Inflammatory macrophage treated with lipopolysaccharide for 1 hour (primary cell): ENCODE measurements at places on chromosomes 12 and 14.
A peak's percentile ranks its signal among the peaks of the same experiment; 100 is the strongest.

GRCh38 chr12:102061096-102061559 lies 663 bp downstream of the WASHC3 start:
- peak; percentile 33 for DNase-seq

DNA sequence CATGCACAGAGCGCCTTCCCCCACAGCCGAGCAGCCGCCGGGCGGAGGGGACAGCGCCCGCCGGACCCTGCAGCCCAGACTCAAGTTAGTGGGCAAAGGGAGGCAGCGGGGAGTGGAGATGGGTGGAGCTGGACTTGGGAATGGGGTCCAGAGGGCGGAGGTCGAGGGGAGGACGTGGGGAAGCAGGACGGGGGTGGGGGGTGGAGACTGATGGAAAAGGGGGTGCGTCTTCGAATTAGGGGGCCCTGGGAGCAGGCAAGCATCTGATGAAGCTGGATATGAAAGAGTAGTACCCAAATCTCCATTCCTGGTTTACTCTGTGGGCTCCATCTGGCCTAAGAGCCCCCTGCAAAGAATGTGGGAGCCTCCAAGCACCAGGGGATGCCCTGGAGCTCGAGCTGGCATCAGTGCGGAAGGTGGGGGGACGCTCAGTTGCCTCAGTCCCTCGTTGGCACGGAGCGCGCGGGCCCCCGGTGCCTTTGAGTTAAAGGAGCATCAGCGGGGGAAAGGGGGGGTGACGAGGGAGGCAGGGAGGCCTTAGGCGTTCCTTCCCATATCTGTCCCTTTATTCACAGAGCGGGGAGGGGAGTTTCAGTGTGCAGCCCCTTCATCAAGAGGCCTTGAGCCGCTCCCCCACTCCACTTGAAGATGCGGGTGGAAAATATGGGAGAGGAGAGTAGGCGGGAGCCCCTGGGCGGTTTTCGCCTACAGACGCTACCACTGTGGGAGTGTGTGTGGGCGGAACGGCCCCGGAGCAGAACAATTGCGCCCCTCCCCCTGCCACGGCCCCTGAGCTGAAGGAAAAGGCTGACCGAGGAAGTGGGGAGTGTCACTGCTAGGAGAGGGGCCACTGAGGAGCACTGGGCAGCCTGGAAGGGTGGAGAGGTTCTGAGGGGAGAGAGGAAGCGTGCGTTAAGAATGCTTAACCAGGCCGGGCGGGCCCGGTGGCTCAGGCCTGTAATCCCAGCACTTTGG lies 644 bp downstream of the NAB2 start:
- peak; percentile 24 for DNase-seq

- DNase-seq, result no peak
Observed at GRCh38 chr12:15123401-15123800, 97.8 kb downstream of the RERG start.

DNA sequence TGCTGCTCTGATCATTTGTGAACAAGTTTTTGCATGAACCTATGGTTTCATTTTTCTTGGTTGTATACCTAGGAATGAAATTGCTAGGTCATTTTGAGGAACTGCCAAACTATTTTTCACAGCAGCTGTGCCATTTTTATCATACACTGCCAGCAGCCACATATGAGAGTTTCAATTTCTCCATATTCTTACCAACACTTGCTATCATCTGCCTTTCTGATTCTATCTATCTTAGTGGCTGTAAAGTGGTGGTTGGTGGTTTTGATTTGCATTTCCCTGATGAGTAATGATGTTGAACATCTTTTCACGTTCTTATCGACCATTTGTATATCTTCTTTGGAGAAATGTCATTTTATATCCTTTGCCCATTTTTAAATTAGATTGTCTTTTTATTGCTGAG lies 146.1 kb downstream of the C12orf75 start:
- no peak for DNase-seq

DNA sequence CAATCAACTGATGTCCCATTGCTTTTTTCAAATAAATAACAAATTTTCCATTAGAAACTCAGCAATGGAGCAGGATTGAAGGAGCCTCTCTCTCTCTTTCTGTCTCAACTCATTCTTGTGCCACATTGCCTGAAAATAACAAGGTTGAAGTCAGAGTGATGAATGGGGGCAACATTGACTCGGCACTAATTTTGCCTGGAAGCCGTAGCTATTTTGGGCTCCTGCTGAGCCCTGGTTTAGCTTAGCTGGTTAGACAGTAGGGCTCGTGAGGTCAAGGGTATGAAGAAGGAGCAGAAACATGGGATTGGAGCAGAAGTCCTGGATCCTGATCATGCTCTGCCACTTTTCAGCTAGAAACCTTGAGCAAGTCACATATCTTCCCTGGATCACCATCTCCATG lies 38.9 kb downstream of the WSCD2 start:
- no peak for DNase-seq

GRCh38 chr12:56766535-56766934 lies 3.4 kb downstream of the HSD17B6 start:
- peak; percentile 63 for DNase-seq

DNA sequence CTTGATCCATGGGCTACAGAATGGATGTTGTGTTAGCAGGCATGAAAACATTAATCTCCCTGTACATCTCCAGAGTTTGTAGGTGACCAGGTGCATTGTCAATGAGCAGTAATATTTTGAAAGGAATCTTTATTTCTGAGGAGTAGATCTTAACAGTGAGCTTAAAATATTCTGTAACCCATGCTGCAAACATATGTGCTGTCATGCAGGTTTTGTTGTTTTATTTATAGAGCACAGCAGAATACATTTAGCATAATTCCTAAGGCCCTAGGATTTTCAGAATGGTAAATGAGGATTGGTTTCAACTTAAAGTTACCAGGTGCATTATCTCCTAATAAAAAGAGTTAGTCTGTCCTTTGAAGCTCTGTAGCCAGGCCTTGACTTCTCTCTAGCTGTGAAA lies 3.5 kb upstream of the FITM1 start:
- no peak for DNase-seq

GRCh38 chr12:111494676-111495075 lies 89.0 kb downstream of the SH2B3 start:
- DNase-seq, result no peak

GRCh38 chr12:107320033-107320928 lies 226.9 kb upstream of the CRY1 start:
- peak; percentile 66 for DNase-seq

DNA sequence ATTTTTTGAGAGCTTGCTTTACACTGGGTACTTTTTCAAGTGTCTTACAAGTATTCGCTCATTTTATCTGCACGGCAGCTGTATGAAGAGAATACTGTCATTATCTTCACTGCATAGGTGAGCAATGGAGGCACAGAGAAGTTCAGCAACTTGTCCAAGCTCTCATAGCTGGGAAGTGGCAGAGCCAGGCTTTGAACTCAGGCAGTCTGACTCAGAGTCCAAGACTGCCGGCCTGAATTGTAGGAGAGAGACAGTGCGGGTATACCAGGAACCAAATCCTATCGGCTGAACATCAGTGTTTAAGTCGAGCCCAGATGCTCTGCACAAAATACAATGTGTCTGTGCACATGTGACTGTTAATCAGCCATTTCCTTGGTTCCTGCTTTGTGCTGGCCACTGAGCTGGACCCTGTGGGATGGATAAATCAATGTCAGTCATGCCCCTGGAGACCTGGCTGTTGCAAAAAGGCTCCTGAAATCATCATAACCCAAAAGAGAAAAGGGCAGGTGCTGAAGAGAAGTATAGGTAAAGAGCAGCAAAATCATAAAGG lies 474.6 kb downstream of the DPF3 start:
- DNase-seq, result no peak

GRCh38 chr12:93335603-93336162 lies 42.0 kb upstream of the NUDT4 start:
- no peak for DNase-seq

DNA sequence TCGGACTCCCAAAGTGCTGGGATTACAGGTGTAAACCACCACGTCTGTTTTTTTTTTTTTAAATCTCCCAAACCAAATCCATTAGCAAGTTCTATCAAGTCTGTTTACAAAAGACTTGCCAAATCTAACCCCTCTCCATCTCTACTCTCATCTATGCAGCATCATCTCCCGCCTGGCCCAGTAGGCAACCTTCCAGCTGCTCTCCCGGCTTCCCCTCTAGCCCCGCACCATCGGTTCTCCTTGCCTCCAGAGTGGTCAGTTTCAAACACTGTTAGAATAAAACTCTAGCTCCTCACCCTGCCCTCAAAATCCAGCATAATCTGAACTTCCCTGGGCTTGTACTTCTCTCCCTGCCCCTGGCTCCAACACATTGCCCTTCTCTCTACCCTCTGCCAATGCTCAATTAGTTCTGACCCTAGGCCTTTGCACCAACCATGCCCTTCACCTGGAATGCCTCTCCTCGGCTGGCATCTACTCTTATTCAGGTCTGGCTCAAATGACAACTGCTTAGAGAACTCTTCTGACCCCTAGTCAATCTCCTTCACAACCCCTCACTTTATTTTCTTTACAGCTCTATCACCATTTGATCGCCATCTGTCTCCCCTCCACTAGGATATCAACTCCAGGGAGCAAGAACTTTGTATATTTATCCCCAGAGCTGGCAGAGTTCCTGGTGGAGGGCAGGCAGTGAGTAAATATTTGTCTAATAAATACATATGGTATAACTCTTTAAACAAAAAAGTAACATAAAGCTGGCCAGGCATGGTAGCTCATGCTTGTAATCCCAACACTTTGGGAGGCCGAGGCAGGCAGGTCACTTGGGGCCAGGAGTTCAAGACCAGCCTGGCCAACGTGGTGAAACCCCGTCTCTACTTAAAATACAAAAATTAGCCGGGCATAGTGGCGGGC lies 4.9 kb downstream of the WSB2 start:
- DNase-seq, result no peak

DNA sequence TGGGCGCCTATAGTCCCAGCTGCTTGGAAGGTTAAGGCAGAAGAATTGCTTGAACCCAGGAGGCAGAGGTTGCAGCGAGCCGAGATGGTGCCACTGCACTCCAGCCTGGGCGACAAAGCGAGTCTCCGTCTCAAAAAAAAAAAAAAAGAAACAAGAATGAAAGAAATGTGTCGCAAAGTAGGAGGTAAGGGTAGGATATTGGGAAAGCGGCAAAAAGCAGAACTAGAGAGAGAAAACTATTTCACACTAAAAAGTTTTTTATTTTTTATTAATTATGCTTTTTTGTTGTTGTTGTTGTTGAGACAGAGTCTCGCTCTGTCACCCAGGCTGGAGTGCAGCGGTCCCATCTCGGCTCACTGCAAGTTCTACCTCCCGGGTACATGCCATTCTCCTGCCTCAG lies 17.7 kb downstream of the SBNO1 start:
- peak; percentile 43 for DNase-seq

DNA sequence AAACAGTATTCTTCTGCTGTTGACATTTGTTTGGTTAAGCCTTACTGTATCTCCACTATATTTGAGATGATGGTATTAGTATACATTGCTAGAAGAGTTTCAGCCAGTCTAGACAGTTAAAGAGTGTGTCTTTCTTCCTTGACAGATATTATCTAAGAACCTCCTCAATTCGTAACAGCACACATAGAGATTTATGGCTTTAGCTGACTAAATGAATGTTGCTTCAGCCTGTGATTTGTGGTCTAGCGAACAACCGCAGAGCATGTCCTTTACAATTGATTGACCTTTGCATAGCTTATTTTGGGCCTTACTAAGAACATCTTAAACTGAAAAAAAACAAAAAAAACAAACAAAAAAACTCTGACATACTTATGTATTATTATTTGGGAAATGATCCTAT lies 122.2 kb downstream of the DAAM1 start:
- no peak for DNase-seq

DNA sequence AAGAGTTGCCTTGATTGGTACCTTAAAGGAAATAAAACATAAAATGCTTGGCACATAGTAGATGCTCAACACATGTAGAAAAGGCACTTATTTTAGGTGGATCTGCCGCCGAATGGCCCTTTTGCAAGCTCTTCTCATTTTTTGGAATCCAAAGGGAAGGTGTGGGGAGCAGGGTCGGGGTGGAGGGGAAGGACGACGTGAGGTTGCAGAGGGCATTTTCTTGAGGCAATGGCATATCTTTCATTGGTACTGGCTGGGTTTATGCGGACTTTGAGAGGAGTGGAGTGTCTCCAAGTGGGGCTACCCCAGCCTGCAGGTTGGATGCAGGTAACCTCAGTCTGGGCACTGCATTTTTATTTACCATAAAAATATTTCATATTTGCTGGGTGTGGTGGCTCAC lies 8.1 kb downstream of the RTL1 start:
- DNase-seq, result no peak

DNA sequence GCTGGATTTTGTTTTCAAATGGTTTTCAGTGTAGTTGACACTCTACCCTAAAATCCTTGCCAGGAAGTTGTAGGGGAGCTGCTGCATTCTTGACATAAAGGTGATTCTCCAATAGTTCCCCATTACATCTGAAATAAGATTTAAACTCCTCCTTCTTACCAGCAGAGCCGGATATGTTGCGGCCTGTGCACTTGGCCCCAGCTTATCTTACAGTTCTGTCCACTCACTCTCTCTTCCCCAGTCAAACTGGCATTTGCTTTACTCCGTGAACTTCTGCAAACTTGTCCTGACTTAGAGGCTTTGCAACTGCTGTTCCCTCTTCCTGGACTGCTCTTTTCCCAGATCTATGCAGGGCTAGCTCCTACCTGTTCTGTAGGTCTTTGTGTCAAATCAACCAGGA lies 929.5 kb downstream of the VRK1 start:
- DNase-seq, result no peak

GRCh38 chr12:47414511-47414910 lies 291.3 kb downstream of the RPAP3 start:
- DNase-seq, result no peak

GRCh38 chr12:87467936-87468335 lies 561.3 kb downstream of the C12orf50 start:
- DNase-seq, result no peak

GRCh38 chr12:24705741-24706358 lies 243.1 kb downstream of the BCAT1 start:
- peak; percentile 77 for DNase-seq

DNA sequence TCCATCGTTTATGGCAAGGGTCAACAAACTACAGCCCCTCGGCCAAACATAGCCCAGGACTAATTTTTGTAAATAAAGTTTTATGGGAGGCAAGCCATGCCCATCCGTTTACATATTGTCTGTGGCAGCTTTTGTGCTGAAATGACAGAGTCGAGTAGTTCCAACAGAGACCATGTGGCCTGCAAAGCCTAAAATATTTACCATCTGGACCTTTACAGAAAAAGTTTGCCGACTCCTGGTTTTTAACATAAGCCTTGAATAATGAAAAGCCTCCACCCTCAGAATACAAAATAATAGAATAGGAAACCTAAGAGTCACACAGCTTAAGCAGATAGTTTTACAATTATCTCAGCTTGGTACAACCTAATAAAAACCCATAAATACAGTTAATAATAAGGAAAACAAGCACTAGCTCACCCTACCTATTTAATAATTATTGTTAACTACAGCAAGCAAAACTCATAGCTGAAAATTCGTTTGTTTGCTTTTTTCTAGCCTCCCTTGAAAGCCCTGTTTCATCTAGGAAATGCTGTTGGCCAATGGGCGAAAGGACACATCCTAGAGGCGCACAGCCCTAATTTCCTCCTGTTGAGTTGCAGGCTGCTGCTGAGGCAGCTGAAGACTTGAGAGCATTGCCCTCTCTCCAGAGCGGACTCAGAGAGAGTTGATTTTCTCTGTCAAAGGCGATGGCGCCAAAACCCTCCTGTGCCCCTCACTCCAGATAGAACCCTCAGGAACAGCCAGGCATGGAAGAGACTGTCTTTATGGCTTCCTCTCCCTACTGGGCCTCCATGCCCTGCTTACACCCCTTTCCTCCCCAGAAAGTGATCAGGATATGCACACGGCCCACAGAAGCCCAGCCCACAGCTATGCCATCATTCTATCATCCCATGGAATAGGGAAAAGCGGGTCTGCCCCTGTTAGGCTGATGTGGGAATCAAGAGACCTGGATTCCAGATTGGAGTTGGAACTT lies 107.2 kb downstream of the DPF3 start:
- no peak for DNase-seq
